HCEC 1CT (cell line): ENCODE measurements at places on chromosomes 7 and 10.

- no peak for DNase-seq
These were observed 96.0 kb upstream of the TMEM168 start for GRCh38 chr7:112886208-112886607.

- DNase-seq: no peak
These were observed 336.8 kb downstream of the LRRTM3 start for GRCh38 chr10:67262675-67263074.

GRCh38 chr7:85750454-85750949 is 563.6 kb upstream of the SEMA3D start:
- peak; percentile 48 for DNase-seq

DNA sequence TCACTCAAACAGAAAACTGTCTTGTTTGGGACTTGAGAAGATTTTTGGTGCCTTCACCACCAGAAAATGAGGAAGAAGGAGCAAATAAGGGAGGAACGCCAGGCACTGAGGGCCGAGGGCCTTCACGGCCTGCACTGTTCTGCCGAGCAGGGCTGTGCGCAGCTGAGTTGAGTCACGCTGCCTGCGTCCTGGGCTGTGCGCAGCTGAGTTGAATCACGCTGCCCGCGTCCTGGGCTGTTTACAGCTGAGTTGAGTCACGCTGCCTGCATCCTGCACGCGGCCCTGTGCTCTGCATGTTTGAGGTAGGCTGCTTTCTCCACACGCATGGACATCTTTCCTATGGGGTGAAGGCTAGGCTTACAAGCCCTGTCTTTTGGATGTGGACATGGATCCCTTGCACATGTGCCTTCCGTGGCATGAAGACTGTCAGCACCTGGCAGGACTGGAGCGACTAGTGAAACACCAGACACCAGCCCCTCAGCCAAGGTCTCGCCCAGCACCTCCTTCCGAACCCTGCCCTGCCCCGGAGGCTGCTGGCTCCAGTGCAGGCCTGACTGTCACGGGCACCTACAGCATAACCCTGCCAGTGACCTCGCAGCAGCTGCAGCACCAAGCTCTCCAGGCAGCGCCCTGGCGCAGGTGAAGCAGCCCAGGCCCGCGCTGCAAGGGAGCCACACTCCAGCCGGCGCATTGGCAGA is 96.7 kb downstream of the HTR5A start:
- peak; percentile 94 for DNase-seq

DNA sequence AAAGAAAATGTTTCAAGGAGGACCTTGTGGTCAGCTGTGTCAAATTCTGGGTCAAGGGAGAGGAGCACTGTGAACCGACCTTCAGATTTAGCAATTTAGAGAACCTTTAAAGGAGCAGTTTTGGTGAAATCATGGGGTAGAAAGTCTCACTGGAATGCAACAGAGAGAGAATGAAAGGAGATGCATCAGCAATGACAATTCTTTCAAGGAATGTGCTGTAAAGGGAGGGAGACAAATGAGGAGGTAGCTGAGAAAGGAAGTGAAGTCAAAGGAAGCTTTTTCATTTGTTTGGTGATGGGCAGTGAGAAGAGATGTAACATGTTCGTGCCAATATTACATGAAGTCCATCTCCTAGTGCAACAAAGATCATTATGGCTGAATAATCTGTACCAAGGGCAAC is 166.0 kb downstream of the TSPAN12 start:
- DNase-seq: peak; percentile 41

DNA sequence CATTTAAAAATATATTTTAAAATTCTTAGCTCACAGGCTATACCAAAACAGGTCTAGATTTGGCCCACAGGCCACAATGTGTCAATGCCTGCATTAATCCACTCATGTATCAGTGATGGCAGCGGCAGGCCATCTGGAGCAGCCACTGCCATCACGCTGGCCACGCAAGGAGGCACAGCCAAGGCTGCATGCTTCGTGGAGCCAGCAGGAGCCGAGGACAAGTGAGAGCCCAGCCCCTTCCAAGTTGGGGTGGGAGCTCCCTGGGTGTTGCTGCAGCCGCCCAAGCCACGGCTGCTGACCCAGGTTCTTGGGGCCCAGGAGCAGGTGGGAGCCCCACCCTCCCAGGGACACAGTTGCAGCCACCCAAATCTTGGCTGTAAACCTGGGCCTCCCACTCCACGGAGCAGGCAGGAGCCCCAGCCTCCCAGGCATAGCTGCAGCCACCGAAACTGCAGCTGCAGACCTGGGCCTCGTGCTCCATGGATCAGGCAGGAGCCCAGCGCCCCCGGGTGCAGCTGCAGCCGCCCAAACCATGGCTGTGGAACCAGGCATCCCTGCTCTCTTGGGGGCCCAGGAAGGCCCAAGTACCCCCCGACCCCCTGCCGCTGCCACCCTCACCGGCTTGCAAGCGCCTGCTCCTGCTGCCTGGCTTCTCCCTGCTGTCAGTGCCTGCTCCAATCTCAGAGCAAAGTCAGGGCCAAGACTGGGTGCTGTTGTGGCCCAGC is 87.3 kb upstream of the CACUL1 start:
- no peak for DNase-seq

DNA sequence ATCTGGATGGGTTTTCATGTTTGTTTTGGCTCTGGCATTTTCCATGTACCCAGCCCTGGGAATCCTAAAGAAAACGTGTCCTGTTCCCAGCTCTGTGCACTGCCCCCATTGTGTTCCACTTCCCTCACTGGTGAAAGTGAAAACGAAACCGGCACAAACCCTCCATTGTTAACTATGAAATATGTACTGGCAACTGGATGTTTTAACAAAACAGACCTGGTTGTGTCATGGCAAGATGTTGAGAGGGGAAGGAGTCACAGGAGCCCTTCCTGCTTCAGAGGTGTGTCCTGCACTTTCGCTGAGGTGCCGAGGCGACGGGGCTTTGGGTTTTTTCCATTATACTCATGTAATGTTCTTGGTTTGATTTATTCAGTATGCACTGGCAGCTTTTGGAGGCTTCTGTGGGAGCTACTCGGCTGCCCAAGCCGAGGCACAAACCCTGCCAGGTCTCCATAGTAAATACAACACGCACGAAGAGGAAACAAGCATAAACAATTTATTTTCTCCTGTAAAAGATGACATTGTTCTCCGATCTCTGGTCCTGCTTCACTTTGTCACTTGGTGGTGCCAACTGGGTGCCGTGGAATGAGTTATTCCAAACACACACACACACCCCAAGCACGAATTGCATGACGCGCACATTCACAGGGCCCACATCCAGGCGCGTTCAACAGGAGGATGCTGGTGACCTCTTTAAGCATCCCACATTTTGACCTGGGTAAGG is 118.2 kb downstream of the CDK6 start:
- no peak for DNase-seq

DNA sequence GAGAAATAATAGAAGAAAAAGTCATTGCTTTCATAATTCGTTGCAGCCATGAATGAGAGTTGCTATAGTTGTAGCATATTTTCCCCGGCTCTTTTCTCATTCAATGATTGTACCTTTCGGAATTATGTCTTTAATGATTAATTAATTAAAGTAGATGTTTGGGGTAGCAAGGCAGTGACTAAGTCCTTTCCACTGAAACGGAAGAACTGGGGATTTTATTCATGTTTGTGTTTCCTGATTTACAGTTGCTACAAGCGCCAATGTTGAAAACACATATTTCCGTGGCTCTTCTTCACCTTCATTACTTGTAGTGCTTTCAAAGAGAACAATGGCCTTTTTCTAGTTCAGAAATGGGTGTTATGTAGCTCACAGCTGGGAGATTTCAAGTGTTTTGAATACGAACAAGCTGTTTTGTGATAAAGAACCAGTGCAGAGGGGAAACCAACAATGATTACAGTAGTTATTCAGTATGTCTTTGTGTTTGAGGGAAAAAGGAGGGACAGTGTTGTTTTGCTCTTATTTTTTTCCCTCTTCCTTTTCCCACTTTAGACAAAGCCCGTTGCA is 153.5 kb downstream of the NSUN6 start:
- DNase-seq: no peak

- DNase-seq: peak; percentile 92
These were observed 199.9 kb downstream of the EVX1 start for GRCh38 chr7:27442455-27442854.

GRCh38 chr7:99562832-99563231 is 4.4 kb downstream of the ZNF655 start:
- peak; percentile 99 for DNase-seq

DNA sequence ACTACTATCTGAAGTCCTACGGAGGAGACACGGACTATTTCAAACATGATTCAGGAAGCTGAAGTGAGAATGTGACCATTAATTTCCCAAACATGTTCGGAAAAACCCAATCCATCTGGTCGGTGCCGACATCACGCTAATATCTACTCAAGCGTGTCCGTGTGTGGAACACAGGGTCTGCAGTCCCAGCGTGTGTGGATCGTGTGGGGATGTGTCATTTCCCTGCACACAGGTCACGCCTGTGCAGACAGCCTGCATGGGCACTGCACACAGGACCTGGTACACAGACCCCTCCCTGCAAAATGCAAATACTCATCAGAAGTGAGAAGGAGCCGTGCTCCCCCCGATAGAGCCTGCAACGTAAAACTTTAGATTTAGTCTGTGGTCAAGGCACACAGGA is 57.8 kb downstream of the CARD11 start:
- DNase-seq: no peak

GRCh38 chr7:50321487-50322067 is 17.1 kb downstream of the IKZF1 start:
- DNase-seq: no peak

DNA sequence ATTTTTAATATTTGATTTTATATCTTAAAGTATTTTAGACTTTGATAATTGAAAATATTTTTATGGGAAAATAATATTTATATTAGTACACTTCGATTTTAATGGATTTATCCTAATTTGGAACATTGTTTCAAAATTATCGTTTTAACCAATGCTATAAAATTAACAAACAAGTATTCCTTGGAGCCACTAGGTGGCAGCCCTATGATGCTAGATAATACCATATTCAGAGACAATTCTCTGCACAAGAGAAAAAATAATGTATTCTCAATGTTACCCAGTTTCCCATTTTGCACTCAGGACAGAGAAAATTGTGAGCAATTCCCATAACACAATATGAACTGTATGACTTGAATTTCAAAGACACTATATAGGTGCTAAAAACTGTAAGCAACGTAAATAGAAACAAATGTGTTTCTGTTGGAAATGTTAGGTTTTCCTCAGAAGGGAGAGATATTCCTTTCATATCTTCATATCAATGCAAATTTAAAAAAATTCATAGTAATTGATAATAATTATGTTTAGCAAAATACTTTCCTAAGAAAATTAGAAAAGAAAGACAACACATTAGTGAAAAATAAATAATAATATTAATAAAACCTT is 237.8 kb downstream of the SEMA3E start:
- DNase-seq: peak; percentile 47

DNA sequence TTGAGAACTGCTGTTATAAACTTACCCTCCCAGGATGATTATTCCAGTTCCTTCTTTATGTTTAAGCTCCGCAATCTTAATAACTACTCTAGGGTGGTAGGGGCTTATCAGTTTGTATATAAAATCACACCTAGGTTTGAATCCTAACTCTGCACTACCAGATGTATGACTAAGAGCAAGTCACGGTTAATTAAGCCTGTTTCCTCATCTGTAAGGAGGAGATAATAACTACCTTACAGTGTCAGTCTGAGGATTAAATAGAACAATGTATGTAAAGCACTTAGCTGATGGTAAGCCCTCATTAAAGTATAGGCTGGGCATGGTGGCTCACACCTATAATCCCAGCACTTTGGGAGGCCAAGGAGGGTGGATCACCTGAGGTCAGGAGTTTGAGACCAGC is 9.2 kb downstream of the DNA2 start:
- no peak for DNase-seq

GRCh38 chr7:27345164-27345887 is 102.7 kb downstream of the EVX1 start:
- no peak for DNase-seq

DNA sequence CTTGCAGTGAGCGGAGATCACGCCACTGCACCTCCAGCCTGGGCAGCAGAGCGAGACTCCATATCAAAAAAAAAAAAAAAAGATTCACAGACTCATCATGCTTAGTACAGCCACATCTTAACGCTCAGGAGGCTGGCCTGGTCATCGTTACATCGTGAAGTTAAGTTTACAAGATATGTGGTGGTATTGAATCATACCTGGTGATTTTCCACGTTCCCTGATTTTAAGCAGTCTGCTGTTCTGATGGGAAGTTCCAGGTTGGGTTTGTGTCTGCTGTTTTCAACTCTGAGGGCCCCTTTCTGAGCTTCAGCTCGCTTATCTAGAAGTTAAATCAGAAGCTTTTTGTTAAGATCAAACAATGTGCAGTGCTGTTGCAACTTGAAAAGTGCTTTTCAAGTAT is 6.9 kb downstream of the PPP2R2D start:
- DNase-seq: no peak

- DNase-seq: no peak
These were observed 316.5 kb upstream of the PHF14 start for GRCh38 chr7:10657201-10657600.

DNA sequence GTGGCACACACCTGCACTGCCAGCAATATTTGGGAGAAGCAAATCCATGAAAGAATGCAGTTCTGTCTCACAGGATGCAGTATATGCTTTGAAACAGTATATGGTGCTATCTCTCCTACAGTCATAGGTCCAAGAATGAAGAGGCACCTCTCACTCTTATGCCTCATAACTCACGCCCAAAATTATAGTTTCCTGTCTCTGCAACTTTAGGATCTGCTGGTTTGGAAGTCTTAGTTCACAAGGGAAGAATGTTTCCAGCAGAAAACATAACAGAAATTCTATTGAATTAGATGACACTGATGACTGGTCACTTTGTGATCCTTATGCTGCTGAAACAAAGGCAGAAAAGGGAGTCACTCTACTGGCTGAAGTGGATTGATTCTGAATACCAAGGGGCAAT is 5.7 kb downstream of the C10orf67 start:
- peak; percentile 19 for DNase-seq

- peak; percentile 73 for DNase-seq
These were observed 3.0 kb downstream of the BUB3 start for GRCh38 chr10:123157210-123157609.

DNA sequence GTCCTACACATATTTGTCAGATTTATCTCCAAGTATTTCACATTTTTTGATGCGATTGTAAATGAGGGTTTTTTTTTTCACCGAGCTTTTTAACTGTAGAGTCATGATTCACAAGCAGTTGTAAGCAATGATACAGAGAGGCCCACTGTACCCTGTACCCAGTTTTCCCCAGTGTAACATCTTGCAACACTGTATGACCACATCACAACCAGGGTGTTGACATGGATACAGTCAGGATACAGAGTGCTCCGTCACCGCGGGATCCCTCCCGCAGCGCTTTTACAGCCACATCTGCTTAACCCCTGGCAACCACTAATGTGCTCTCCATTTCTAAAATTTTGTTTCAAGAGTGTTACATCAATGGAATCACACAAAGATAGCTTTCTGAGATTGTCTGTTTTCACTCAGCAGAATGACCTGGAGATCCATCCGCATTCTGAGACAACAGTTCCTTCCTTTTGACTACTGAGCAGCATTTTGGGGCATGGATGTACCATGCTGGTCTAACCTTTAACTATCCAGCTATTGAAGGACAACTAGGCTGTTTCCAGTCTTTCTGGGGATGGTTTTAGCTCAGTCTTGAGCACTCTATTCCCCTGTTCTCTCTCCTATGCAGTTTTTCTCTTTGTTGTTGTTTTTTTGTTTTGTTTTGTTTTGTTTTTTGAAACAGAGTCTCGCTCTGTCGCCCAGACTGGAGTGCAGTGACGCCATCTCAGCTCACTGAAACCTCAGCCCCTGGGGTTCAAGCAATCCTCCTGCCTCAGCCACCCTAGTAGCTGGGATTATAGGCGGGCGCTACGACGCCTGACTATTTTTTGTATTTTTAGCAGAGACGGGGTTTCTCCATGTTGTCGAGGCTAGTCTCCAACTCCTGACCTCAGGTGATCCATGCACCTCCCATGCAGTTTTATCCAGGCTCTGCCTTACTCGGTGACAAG is 25.9 kb downstream of the GPRIN2 start:
- peak; percentile 68 for DNase-seq

- DNase-seq: peak; percentile 9
These were observed 40.1 kb downstream of the KCNH2 start for GRCh38 chr7:150937848-150938561.
